ENCODE measurements at places on chromosomes 3 and 15. TPM values are rescaled to one million over a fixed set of nuclear protein-coding genes. Genes with fewer than 3 reads are reported as not detected.
A peak's percentile ranks its signal among the peaks of the same experiment; 100 is the strongest.

OTOL1 gene
- not detected for total RNA-seq

TLNRD1 gene
- 15.6 TPM for total RNA-seq

DNASE1L3 gene
- 0.97 TPM for total RNA-seq

CIB1 gene
- total RNA-seq: 53.3 TPM

TMEM39A gene
- total RNA-seq: 56.1 TPM

RTP3 gene
- 0.64 TPM for total RNA-seq

ARHGAP11A gene
- total RNA-seq: 4.7 TPM

ANKRD63 gene
- 0.30 TPM for total RNA-seq

DNA sequence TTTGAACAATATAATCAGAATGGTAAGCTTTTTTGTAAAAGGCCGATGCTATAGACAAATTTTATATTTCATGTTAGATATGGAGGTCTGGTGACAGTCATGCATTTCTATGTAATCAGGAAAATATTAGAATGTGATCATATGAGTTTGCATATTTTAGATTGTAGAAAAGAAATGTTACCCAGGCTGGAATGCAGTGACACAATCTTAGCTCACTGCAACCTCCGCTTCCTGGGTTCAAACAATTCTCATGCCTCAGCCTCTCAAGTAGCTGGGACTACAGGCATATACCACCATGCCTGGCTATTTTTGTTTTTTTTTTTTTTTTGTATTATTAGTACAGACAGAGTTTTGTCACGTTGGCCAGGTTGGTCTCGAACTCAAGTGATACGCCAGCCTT lies 152.0 kb downstream of the LMLN start:
- H3K4me1 ChIP-seq: no peaks in the 10 kb centered on the region
- no peak for DNase-seq
- H3K4me3 ChIP-seq: no peak overlapping the region
- H3K36me3 ChIP-seq: no peaks in the 10 kb centered on the region
- peaks cover 82% of the 10 kb centered on the region for H3K27me3 ChIP-seq

- no peaks in the 10 kb centered on the region for H3K27me3 ChIP-seq
- no peak overlapping the region for H3K4me3 ChIP-seq
- no peak overlapping the region for H3K27ac ChIP-seq
- no peaks in the 10 kb centered on the region for H3K4me1 ChIP-seq
- no peaks in the 10 kb centered on the region for H3K36me3 ChIP-seq
Observed at GRCh38 chr15:53522991-53523390, 236.5 kb downstream of the WDR72 start.

GRCh38 chr3:81579744-81580143 lies 181.7 kb downstream of the GBE1 start:
- DNase-seq: no peak
- no peaks in the 10 kb centered on the region for H3K27me3 ChIP-seq
- no peaks in the 10 kb centered on the region for H3K36me3 ChIP-seq
- no peak overlapping the region for H3K4me3 ChIP-seq
- H3K4me1 ChIP-seq: no peaks in the 10 kb centered on the region
- no peak overlapping the region for H3K27ac ChIP-seq

GRCh38 chr3:3064297-3064696 lies 45.9 kb downstream of the IL5RA start:
- no peak for DNase-seq
- H3K36me3 ChIP-seq: no peaks in the 10 kb centered on the region
- no peak overlapping the region for H3K27ac ChIP-seq

DNA sequence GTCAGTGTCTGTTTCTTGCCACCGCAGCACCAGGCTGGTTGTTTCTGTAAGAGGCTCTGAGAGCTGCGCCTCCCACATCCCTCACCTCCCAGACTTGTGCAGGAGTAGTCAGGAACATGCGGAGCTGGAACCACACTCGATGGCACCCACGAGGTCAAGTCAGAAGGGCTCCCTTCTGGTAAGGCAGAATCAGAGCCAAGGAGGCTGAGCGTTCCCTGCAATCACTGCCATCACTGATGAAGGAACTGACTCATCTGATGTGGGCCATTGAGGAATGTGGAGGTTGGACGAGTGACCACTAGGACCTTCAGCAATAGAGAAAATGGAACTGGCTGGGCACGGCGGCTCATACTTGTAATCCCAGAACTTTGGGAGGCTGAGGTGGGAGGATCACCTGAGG lies 35.7 kb upstream of the BLM start:
- DNase-seq: no peak
- H3K27me3 ChIP-seq: no peaks in the 10 kb centered on the region
- no peaks in the 10 kb centered on the region for H3K4me1 ChIP-seq

GRCh38 chr15:62658498-62658897 lies 384.0 kb upstream of the TPM1 start:
- no peak for DNase-seq
- H3K27me3 ChIP-seq: no peaks in the 10 kb centered on the region
- H3K27ac ChIP-seq: no peak overlapping the region
- no peak overlapping the region for H3K4me3 ChIP-seq
- H3K36me3 ChIP-seq: no peaks in the 10 kb centered on the region

DNA sequence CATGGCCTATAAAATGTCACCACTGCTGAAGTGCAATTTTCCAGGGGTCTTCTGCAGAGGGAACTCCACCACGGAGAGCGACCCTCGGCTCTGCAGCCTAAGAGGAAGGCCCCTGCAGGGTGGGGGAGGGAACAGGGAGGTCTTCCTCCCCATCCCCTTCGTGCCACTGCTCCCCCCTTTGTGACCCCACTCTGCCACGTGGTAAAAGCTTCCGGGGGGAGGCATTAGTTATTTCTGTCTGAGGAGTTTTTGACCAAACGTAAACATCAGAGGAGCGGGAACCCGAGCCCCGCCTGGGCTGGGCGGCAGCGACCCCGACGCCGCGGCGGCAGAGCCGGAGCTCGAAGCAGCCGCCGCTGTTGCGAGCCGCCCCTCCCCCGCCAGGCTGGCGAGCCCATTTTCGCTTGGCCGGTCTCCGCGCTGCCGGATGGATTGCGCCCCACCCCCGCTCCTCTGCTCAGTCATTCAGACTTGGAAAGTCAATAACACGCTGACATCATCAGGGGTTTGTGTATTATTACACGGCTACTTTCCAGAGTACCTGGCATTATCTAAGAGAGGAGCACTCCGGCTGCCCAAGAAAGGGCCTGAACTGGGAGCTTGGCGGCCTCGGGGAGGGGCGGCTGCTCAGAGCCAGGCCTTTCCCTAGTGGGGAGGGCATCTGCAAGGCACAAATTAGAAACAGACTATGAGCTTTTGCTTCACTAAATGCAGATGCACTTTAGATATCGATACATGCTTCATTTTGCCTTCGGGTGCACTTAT lies 162.5 kb upstream of the TBL1XR1 start:
- no peaks in the 10 kb centered on the region for H3K36me3 ChIP-seq
- H3K4me1 ChIP-seq: peaks cover 56% of the 10 kb centered on the region
- no peak overlapping the region for H3K4me3 ChIP-seq
- H3K27me3 ChIP-seq: no peaks in the 10 kb centered on the region
- DNase-seq: peak; percentile 99
- H3K27ac ChIP-seq: peak overlapping the region; percentile 97

DNA sequence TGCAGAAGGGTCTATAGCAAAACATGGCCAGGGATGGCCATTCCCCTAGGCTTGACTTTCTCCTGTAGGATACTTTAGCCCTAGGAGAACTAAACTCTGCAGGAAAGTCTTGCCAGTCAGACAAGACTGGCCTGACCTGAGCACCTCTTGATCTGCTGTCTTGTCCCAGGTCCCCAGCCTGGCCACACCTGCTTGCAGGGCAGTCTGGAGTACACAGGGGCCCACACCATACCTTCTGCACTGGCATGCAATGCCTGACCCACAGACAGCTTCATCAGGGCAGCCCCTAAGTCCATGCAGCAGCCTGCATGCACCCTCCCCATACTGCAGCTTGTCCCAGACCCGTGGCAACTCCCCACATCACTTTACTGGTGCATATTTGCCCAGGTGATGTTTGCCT lies 204.6 kb downstream of the LRRC3B start:
- DNase-seq: no peak
- no peak overlapping the region for H3K4me3 ChIP-seq
- H3K4me1 ChIP-seq: no peaks in the 10 kb centered on the region
- H3K36me3 ChIP-seq: no peaks in the 10 kb centered on the region
- no peaks in the 10 kb centered on the region for H3K27me3 ChIP-seq

DNA sequence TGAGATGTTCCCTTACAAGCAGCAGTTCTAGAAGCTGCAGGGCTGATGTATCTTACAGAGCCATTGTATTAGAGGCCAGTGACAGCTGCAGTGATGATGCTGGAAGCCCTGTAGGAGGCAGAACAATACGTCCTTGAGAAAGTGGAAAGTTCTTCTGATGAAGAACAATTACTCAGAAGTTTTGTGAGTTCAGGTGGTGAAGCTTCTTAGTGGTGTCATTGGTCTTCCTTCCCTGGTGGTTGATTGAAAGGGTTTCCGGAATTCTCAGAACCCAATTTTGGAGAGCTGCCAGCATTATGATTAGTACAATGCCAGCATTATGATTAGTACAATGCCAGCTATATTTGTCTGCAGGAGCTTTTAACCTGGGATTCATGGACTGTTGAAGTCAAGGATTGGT lies 356.4 kb downstream of the MFSD1 start:
- no peak overlapping the region for H3K4me3 ChIP-seq
- no peak overlapping the region for H3K27ac ChIP-seq
- no peaks in the 10 kb centered on the region for H3K4me1 ChIP-seq
- DNase-seq: no peak
- no peaks in the 10 kb centered on the region for H3K27me3 ChIP-seq

DNA sequence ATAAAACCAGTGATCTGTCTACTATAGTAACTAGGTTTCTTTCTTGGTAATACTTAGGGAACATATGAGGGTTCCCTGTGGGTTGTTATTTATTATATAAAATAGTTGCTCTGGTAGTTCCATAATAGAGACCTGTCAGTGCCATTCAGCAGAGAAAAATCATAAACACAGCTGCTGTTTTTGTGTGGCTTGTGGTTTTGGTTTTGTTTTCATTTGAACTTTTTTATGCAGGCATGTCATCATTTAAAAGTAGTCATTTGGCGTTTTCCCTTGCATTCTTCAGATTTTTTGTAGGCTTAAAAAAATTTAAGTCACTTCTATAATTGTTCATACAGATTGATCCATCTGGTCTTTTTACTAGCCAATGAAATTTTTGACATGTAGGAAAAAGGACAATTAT lies 47.9 kb downstream of the PIK3CA start:
- no peaks in the 10 kb centered on the region for H3K27me3 ChIP-seq
- no peak overlapping the region for H3K4me3 ChIP-seq
- no peak for DNase-seq
- no peaks in the 10 kb centered on the region for H3K36me3 ChIP-seq
- no peak overlapping the region for H3K27ac ChIP-seq

DNA sequence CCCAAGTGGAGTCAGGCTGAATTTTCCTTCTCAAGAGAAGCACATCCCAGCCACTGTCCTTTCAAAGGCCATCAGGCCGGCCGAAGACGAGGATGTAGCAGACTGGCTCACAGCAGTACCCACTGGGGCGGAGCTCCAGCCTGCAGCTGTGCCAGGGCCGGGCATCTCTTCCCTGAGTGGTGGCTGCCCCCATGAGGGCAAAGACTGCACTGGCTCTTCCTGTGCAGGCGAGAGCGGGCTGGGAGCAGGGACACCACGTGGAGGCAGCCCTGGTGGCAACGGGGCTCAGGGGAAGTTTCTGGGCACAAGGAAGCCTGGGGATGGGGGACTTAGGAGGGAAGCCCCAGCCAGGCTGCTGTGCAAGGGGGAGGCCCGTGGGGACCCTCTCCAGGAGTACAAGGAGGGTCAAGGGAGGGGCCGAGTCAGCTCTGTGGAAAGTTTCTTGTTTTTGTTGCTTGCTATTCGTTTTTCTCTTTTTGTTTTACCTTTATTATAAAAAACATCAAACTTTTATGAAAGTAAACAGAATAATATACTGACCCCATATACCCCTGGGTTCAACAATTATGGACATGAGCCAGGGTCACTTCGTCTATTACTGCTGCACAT lies 66.1 kb downstream of the RPN1 start:
- no peaks in the 10 kb centered on the region for H3K4me1 ChIP-seq
- DNase-seq: peak; percentile 71
- H3K27ac ChIP-seq: no peak overlapping the region
- no peak overlapping the region for H3K4me3 ChIP-seq

- H3K4me3 ChIP-seq: no peak overlapping the region
- DNase-seq: no peak
- H3K27ac ChIP-seq: no peak overlapping the region
- H3K27me3 ChIP-seq: no peaks in the 10 kb centered on the region
Observed at GRCh38 chr3:148344521-148344920, 353.2 kb upstream of the AGTR1 start.
